ENCODE measurements at places on chromosomes 12 and 14. TPM values are rescaled to one million over a fixed set of nuclear protein-coding genes. Genes with fewer than 3 reads are reported as not detected.

GRCh38 chr12:104215638-104216297 lies at the start of gene TXNRD1:
Gene TXNRD1 (plus strand): TSS chr12:104215779. CDS start chr12:104215803, 24 bp downstream.
- peak; percentile 76 for DNase-seq

- peak; percentile 41 for DNase-seq
Observed at GRCh38 chr12:124737772-124738635, 125.7 kb downstream of the SCARB1 start.

- DNase-seq = no peak
Observed at GRCh38 chr14:78683981-78684380, 513.8 kb downstream of the NRXN3 start.

GRCh38 chr14:74955229-74956026 lies at the start of gene PGF:
Gene PGF (minus strand): TSS chr14:74955597. CDS start chr14:74955242, 355 bp downstream.
- DNase-seq = no peak

DNA sequence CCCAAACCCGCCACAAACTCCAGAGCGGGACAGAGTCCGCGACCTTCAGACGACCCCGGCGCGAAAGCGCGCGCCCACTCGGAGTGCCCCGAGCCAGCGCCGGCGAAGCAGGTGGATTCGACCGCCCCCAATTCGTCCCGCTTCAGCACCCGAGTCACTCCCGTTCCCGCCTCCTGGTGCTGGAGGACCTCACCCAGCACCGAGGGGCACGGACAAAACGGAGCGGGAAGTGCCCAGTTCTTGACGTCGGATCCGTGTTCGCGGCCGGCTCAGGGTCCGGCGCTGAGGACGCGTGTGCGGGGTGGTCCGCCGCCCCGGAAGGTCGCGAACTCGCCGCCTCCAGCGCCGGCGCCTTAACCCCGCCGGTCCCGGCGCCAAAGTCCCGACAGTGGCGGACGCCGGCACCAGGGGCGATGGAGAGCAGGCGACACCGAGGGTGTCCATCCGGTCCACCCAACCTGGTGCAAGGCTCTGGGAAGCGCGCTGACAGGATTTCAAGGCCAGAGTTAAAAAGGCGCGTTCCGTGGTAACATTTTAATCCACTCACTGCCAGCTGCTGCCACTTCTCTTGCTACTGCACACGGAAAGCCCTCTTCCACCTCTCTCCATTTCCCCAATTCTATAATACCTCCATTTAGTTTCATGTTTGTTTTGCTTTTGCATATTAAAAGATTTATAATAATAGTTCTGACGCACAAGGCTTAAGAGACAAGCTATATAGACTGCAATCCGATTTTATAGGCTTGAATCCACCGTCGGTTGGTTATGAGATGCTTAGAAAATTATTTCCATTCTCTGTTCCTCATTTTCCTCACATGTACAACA lies 240.0 kb upstream of the CPNE8 start:
- DNase-seq = no peak

DNA sequence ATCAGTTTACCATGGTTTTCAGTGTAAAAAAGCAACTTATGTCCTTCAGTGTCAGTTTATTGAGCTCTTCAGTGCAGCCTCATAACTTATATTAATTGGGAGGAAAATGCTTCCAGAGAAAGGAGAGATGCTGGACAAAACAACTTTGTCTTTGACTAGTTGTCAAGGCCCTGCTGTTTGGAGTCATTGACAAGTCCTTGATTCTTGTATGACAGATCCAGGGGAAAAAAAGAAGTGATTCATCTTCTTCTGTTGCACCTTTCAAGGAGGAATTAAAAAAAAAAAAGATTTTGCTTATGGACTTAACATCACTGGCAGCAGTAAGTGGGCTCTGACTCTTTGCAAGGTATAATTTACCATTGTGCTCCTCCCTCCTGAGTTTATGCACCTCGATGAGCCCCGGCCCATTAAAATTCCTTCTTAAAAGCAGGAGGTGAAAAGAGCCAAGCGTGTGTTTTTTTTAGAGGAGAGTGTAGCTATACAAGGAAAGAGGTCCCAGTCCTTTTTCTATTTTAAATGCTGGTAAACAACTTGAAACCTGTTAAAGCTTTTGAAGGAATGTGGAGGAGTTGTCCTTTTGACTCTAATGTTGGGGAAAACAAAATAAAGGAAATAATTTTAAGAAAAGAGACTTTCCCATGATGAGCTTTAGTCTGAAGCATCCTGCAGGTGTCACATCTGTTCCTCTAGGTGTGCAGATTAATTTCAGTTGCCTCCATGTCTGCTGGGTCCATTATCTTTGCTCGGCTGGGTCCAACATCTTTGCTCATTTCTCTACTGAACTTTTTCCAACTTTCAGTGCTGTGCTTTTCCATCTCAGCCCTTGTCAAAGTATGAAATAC lies 431.6 kb downstream of the RAD51B start:
- DNase-seq = no peak

GRCh38 chr12:92558806-92559205 lies 144.0 kb upstream of the PLEKHG7 start:
- DNase-seq = peak; percentile 50

DNA sequence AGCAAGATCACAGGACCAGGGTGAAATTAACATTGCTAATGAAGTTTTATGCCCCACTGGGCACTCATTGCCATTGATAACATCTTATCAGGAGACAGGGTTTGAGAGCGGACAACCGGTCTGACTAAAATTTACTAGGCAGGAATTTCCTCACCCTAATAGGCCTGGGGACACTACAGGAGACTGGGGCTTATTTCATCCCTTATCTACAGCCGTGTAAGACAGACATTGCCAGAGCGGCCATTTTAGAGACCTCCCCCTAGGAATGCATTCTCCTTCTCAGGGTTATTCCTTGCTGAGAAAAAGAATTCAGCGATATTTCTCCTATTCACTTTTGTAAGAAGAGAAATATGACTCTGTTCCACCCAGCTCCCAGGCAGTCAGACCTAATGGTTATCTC lies 8.3 kb downstream of the OR4K17 start:
- no peak for DNase-seq

- no peak for DNase-seq
Observed at GRCh38 chr12:40331886-40332285, 107.1 kb downstream of the LRRK2 start.

DNA sequence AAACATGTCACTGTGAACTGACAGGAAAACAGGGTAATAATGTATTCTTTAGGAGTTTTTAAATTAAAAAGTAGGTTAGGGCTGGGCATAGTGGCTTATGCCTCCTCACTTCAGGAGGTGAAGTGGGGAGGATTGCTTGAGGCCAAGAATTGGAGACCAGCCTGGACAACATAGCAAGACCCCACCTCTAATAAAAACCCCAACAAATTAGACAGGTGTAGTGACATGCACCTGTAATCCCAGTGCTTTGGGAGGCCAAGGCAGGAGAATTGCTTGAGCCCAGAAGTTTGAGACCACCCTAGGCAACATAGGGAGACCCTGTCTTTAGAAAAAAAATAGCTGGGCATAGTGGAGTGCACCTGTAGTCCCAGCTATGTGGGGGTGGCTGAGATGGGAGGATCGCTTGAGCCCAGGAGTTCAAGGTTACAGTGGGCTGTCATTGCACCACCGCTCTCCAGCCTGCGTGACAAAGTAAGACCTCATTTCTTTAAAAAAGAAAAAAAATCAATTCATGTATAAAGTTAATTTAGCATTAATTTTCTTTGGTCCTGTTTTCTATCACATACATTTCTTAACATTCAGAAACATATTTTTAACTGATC lies 20.4 kb downstream of the FBXO34 start:
- no peak for DNase-seq

DNA sequence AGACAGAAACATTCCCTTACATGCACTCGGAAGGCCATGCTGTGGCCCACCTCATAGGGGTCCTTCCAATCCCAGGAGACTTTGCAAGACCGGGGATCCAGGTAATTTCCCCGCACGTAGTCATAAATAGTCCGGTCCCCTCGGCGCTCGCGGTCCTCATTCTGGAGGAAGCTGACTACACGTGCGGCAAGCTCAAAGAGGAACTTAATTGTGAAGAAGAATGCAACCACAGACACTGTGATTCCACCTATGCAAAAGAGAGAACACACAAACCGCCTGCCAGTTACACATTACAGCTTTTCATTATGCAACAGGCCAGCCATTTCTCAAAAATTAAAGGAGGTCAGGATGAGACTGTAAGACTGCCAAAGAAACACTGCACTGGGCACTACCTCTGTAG lies 28.4 kb downstream of the AREL1 start:
- no peak for DNase-seq

DNA sequence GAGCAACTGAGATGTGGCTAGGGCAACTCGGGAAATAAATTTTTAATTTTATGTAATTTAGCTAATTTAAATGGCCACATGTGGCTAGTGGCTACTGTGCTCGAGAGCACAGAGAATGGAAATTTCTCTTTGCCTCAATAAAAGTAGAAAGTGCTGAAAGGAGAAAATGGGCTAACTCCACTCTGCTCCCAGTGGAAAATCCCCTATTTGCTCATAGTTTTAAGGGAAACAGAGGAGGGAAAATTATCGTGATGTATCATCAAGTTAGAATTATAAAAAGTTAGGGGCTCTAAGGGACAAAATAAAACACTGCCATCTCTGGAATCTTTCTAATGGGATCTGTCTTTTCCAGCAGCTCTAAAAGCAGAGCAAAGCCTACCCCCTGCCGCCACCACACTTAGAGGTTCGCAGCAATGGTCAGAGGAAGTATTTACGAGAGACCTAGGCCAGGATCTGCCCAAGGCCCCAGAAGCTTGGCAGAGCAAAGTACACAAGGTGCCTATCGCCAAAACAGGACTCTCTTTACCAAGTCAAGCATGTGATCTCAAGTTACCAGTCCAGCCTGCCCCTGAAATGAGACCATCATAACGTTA lies 220.7 kb downstream of the PPM1H start:
- DNase-seq = no peak

GRCh38 chr12:104475271-104475670 lies 18.5 kb downstream of the CHST11 start:
- no peak for DNase-seq

DNA sequence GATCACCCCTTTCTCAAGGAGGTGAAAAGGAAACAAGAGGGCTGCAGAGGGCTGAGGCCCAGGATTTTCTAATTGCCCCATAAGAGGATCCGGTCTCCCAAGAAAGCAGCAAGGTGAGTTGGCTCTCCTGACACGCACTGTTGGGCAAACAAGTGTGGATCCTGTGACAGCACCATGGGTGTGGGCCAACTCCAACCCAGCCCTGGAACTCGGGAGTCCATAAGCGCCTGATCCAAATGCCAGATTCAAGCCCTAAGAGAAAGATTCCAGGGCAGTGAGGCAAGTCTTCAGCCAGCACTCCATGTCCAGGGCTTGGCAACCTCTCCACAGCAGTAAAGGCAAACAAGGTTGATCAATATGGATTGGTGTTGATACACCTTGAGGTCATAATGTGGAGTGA lies 33.1 kb downstream of the KCNA5 start:
- no peak for DNase-seq

DNA sequence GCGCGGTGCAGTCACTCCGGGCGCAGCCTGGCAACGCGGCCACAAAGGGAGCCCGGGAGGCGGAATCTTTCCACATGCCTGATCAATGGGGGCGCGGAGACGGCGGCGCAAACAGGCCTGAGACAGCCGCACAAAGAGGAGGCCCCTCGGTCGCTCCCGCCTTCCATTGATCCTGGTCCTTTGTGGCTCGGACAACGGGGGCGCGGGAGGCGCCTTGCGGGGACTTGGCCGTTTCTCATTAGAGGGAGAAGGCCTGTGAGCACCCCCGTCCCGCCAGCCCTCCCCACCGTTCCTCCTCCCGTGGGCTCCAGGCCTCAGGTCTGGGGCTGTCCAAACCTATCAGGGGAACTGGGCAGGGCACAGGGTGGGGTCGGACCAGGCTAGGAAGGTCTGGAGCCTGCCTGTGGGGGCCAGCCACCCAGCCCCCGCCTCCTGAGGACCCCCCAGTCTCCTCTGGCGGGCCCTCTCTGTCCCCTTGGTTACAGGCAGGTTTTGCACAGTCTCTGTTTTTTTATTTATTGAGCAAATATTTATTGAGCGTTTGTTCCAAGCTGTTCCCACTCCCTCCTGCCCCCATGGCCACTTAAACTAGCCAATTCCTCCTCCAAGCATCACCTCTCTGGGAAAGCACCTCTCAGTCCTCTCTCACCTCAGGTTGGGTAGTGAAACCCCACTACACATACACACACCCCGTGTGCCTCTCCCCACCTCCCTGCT lies 29.0 kb upstream of the MSI1 start:
- DNase-seq = no peak

DNA sequence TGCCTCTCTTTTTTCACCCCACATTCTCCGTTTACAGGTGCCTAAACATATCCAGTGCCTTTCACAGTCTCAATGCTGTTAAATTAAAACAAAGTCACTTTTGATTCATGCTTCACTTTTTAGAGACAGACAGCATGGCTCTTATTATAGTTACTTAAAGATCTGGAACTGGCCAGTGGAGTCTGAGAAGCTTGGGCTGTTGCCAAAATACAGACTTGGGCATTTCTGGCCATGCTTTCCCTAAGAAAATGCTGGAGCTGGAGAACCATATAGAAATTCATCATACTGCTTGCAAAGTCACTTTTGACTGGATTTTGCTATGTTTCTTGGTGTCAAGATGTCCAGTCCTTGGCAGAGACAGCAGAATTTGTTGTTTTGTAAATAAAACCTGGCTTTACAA lies 12.2 kb upstream of the GPR68 start:
- DNase-seq = no peak

DNA sequence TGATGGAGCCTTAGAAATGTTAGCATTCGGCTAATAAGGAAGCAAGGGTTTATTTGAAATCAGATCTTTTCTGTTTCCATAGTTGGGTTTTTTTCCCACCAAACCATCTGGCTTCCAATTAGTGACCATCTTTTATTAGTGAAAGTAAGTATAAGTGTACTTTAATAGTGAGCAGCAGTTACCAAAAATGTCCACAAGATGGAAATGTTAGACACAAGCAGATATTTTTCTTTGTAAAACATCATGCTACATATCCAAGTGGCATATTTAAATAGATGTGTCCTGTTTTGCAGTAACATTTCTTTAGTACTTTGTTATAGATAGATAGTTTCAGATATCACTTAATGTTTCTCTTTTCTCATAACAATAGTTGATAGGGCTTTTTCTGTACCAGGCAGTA lies 28.8 kb downstream of the YEATS4 start:
- DNase-seq = peak; percentile 81

MYBPC1 gene
- polyA plus RNA-seq = not detected

NTF3 gene
- polyA plus RNA-seq = 36.0 TPM

RILPL1 gene
- 24.5 TPM for polyA plus RNA-seq

LRTM2 gene
- not detected for polyA plus RNA-seq

ATP6V1D gene
- 47.3 TPM for polyA plus RNA-seq

TMPO gene
- 30.0 TPM for polyA plus RNA-seq

All from IMR-90 (cell line).